ENCODE measurements at places on chromosomes 1 and 21.
A peak's percentile ranks its signal among the peaks of the same experiment; 100 is the strongest.

DNA sequence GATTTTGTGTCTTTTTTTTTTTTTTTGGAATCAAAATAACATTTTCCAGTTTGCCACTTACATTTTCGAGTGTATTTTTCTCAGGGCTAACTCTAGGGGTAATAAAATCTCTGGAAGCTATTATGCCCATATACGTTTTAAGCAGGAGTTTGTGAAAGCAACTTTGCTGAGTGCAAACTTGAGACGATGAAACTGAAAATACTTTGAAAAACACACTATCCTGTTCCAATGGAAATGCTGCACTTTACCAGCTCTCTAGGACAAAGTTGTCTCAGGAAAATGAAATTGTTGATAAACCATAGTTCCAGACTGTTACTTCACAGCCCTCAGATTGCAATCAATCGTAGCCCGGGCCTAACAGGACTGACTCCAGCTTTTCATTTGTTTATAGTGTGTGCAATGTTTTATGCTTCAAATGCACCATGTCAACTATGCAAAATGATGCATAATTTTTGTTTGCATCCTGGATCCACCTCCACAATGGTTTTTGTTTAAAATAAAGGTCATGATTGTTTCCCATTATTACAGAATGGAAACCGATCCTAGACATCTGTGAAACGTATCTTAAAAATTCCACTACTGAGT lies 220.6 kb upstream of the PKN2 start:
- DNase-seq = no peak

DNA sequence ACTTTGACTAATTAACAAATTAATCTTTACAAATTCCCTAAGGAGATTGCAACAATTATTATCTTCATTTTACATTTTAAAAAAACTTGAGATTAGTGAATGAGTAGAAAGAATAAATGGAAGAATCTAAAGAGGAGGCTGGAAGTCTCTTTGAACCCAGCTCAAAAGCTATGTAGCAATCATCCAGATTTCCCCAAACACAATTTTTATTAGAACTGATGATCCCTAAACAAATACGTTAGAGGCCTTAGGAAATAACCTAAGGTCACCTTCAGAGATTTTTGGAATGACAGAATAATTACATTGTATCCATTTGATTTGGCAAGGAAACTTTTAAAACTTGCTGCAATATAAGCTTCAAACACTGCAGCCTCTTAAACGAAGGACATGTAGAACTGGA lies 242.4 kb upstream of the LYPLAL1 start:
- no peak for DNase-seq

GRCh38 chr21:35868005-35868868 lies 192.1 kb downstream of the SETD4 start:
- DNase-seq = no peak

GRCh38 chr1:155938220-155938627 lies 3.2 kb upstream of the RXFP4 start:
- DNase-seq = peak; percentile 23
